ENCODE measurements at places on chromosomes 13 and 19.

GRCh38 chr13:29920025-29920643, 69.7 kb upstream of the UBL3 start:
- no peak for DNase-seq

DNA sequence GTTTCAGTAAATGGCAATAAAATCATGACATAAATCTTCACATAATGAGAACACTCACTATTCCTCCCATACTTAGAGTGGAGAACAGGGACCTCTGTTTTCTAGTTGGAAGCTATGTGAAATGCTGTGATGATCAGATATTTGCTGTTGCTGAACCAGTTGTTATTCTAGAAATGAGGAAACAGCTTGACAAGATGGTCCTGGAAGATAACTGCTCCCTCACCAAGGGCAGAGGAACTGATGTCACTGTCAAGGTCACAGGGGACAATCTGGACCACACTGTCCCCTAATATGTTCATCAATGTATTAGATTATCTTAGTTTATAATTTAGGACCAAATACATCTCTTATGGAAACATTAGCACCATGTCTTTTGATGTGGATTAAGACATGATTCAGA, 1173.3 kb downstream of the PCDH17 start:
- no peak for DNase-seq

GRCh38 chr19:41796901-41797300, 514 bp downstream of the CEACAM3 start:
- no peak for DNase-seq

- no peak for DNase-seq
Measured at GRCh38 chr19:38788478-38789243, at the start of gene LGALS7B. Gene LGALS7B, plus strand, starts transcription at chr19:38789200. Its CDS starts 27 bp downstream, at chr19:38789227.

GRCh38 chr13:24264976-24265375, 44.4 kb upstream of the C1QTNF9 start:
- DNase-seq = peak; percentile 74

- no peak for DNase-seq
Measured at GRCh38 chr13:107669391-107669993, 545.8 kb downstream of the LIG4 start.

DNA sequence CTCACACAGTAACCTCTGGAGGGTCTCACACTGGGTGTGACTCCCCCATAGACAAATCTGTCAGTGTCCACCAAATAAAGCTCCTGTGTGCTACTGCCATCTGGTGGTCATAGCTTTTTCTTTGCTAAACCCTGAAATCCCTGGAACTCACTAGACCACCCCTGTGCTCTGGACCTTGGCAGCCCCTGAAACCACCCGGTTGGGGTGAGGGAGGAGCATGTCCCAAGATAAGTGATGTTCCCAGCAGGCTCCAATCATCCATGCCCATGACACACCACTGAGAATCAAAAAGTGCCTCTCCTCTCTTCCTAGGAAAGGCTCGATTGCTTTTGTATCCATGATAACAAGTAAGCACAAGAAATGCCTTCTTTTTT, 6.5 kb upstream of the HSD17B14 start:
- peak; percentile 78 for DNase-seq

GRCh38 chr13:32737679-32738078, 151.4 kb downstream of the PDS5B start:
- DNase-seq = no peak

DNA sequence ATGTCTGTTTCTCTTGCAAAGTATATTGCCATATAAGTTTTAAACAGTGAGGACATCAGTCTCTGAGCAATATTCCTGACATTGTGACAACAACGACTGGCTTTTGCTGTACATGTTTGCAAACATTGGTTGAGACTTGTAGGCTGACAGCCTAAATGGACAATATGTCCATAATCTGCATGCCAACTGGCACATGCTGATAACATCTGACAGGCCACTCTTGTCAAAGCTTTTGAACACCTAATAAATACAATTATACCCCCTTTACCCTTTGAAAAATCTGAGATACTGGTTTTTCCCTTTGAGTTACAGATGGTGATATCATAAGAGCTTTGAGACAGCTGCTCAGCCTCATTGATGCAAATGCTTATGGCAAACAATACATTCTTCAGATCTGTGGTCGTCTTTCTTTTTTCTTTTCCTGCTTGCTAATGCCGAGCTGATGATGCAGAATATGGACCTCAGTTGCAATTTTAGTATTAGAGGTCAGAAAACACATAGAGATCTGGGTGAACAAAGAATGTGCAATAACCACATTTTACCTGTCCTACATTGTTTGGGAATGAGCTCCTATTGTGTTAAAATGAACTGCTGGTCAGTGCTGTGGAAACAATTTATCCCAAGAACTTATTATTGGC, 114.9 kb downstream of the RFC3 start:
- no peak for DNase-seq

GRCh38 chr19:1756264-1756663, 3.0 kb downstream of the ONECUT3 start:
- DNase-seq = no peak

- DNase-seq = no peak
Measured at GRCh38 chr13:75612354-75612753, 23.8 kb upstream of the LMO7 start.

GRCh38 chr13:22748866-22749577, 431.8 kb upstream of the SGCG start:
- no peak for DNase-seq

Data from stimulated activated CD4-positive, alpha-beta T cell treated with anti-CD3 and anti-CD28 coated beads, Interleukin-12 subunit alpha, Interleukin-12 subunit beta, amount 100 ng/mL, for 48 hours (primary cell).